ENCODE measurements at places on chromosomes 11 and 22. TPM values are rescaled to one million over a fixed set of nuclear protein-coding genes. Genes with fewer than 3 reads are reported as not detected.

DNA sequence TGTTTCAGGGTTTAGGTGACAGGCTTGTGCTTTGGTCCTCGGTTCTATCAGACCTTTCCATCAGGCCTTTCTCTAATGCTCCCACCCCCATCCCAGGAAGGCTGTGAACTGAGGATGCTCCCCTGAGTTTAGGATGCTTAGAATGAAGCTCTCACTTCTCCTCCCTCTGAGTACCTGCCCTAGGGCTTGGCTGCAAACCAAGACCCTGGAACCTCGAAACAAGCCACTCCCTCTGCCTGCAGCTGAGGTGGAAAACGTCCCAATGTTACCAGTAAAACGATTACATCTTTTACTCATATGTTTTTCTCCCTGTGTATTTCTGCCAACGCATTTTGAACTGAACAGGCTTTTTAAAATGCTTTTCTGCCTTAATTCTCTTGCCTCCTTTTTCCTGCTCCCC lies 54.5 kb upstream of the BMAL1 start:
- H3K27ac ChIP-seq, result no peak overlapping the region
- H3K4me3 ChIP-seq, result no peak overlapping the region
- peaks cover 12% of the 10 kb centered on the region for H3K4me1 ChIP-seq
- no peak for DNase-seq
- H3K27me3 ChIP-seq, result no peaks in the 10 kb centered on the region

GRCh38 chr22:46866591-46866990 lies 104.1 kb downstream of the TBC1D22A start:
- no peaks in the 10 kb centered on the region for H3K36me3 ChIP-seq
- DNase-seq, result no peak
- H3K27me3 ChIP-seq, result no peaks in the 10 kb centered on the region
- H3K27ac ChIP-seq, result no peak overlapping the region
- H3K4me3 ChIP-seq, result no peak overlapping the region
- no peaks in the 10 kb centered on the region for H3K4me1 ChIP-seq

GRCh38 chr11:64245401-64245796 lies 1.3 kb downstream of the PPP1R14B start:
- H3K27me3 ChIP-seq, result no peaks in the 10 kb centered on the region
- peaks cover 27% of the 10 kb centered on the region for H3K4me1 ChIP-seq
- peak overlapping the region; percentile 99 for H3K4me3 ChIP-seq
- no peak for DNase-seq
- H3K36me3 ChIP-seq, result peaks cover 12% of the 10 kb centered on the region
- peak overlapping the region; percentile 92 for H3K27ac ChIP-seq

The MGAT3 gene
- 2.7 TPM for total RNA-seq

Data from A673 (cell line).